Bone marrow (tissue), 2 donors: ENCODE measurements at places on chromosomes 1 and 21.

GRCh38 chr1:163866564-163866963 lies 544.8 kb downstream of the NUF2 start:
- DNase-seq = no peak

GRCh38 chr1:119329541-119330461 lies 38.8 kb upstream of the HAO2 start:
- DNase-seq = no peak

GRCh38 chr1:1202831-1203560 lies 3.4 kb downstream of the TNFRSF18 start:
- DNase-seq = no peak

GRCh38 chr1:26066857-26067256 lies 573 bp downstream of the TRIM63 start:
- no peak for DNase-seq

DNA sequence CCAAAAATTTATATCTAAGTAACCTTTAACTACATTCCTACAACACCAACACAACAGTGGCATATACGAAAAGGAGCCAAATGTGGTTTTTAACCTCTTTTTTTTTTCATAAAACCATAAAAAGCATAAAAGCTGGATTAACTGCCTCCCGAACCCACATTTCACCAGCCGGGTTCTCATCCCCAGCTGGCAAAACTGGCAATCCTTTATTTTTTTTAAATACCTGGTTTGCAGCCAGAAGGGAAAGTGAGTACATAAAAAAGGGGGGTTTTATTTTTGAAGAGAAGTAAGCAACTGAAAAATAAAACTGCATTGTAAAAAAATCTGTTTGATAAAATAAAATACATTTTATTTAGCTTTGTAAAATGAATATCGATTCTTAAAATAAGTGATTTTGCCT lies 295.4 kb downstream of the AKT3 start:
- DNase-seq = no peak
